ENCODE measurements at places on chromosomes 3 and 15.

DNA sequence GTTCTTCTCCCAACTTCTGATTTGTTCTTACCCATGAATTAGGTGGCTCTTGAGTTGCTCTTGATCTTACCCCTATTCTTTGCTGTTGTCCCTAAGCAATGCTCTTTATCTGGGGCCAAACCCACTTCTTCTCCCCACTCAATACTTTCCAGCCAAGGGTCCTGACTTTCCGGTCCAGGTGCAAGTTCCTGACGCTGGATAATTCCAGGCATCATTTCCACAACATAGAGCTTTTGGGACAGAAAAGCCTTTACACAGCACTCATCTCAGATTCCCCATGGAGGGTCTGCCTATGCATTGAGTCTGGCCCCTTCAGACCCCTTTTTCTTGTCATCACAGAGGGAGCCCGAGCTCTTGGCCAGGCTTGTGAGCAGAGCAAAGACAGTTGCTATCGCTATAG is 85.4 kb upstream of the BOC start:
- no peak for DNase-seq

GRCh38 chr3:185457376-185457775 is 41.5 kb downstream of the TMEM41A start:
- DNase-seq, result no peak

DNA sequence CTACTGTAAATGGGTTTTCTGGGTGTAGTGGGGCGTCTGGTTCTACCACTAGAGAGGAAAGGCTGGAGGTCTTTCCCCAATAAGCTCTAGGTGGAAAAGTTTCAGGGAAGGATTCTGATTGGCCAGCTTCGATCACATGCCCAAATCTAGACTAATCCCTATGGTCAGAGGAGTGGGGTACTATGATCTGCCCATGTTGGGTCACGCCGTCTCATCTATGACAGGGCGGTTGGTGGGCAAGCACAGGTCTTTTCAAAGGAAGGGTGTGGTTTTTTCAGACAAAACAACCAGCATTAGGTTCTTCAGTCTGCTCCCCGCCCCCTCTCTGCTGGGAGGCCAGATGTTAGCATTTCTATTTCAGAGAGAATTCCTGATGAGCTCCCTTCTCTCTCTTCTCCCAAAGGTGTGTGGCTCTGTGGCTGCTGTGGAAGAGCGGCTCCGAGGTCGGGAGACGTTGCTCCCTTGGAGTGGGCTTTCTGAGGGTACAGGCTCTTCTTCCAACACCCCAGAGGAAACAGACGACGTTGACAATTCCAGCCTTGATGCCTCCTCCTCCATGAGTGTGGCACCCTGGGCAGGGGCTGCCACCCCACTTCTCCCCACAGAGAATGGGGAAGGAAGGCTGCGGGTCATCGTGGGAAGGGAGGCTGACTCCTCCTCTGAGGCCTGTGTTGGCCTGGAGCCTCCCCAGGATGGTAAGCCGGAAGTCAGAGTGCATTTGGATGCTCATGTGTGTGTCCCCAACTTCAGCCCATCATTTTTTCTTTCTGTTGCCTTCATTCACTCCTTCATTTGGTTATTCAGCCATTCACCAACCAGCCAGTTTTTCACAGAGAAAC is 9.7 kb upstream of the TATDN2 start:
- no peak for DNase-seq

GRCh38 chr3:166554023-166554422 is 716.8 kb upstream of the BCHE start:
- DNase-seq, result no peak

GRCh38 chr3:86416334-86416733 is 574.6 kb downstream of the VGLL3 start:
- DNase-seq, result no peak

GRCh38 chr3:187746059-187746441 is 782 bp upstream of the BCL6 start:
- no peak for DNase-seq

DNA sequence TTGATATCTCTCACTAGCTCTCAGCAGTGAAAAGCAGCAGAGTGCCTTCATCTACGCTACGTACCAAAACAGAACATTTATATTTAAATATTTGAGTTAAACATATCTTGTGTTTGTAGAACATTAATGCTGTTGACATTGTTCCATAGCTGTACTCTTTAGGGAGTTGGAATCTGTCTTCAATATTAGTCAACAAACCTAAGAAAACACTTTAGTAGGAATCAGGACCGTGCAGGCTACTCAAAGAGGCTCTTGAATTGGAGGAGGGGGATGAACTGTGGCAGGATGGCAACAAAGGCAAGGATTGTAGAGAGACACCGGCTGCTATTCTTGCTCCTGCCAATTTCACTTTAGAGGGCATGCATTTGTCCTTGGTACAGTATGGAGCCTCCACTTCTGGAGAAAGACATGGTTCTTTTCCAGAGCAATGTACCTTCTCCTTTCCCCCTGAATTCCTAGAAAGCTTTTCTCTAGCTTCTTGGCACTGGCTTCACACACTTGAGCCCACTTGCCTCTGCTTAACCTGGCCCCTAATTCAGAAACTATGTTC is 265.9 kb downstream of the CD47 start:
- no peak for DNase-seq

DNA sequence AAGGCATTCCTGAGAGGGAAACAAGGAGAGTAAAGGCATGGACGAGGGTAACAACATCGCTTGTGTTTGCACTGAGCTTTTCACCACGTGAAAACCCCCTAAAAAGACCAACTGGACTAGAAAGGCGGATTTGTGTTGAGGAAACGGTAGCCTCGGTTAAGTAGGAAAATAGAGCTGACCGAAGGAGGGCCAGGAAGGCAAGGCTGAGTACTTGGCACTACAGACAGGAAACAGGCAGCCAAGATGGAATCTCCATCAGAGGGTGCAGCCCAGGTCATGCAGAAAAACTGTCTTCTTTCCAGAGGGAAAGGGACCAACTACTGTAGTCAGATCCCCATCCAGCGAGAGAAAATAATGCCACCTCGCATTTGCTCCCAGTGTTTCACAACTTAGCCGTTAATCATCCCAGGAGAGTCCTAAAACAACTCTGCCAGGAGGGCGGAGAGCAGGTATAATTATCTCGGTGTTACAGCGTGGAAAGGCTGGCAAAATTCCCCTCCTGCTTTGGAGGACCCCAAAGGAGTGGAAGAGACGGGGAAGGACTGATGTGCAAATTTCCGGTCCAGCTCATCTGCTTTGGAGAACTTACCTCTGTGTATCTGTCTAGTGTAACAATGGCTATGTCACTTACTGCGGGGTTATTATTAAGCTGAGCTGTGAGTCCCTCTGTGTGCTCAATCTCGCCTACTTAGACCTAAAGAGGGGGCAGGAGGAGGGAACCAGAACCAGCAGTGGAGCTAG is 77.2 kb downstream of the MYO1E start:
- DNase-seq, result no peak

- no peak for DNase-seq
Measured at GRCh38 chr3:113468539-113468938, 27.2 kb upstream of the CFAP44 start.

DNA sequence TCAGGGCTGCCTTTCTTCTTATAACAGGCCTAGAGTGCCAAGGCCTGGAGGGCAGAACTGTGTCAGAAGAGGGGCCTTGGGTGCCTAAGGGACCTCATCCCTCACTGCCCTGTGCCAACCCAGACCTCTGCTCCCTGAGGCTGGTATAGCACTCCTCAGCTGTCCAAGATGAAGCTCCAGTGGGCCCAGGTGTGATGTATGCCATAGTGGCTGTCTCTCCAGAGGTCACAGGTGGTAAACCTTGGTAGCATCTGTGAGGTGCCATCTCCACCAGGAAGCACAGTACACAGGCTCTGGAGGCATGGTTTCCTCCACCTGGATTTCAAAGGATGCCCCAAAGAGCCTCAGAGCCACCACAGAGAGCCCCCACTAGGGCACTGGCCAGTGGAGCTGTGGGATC is 12.3 kb upstream of the KLHL40 start:
- no peak for DNase-seq

- no peak for DNase-seq
Measured at GRCh38 chr3:151999936-152000335, 126.5 kb downstream of the SUCNR1 start.

DNA sequence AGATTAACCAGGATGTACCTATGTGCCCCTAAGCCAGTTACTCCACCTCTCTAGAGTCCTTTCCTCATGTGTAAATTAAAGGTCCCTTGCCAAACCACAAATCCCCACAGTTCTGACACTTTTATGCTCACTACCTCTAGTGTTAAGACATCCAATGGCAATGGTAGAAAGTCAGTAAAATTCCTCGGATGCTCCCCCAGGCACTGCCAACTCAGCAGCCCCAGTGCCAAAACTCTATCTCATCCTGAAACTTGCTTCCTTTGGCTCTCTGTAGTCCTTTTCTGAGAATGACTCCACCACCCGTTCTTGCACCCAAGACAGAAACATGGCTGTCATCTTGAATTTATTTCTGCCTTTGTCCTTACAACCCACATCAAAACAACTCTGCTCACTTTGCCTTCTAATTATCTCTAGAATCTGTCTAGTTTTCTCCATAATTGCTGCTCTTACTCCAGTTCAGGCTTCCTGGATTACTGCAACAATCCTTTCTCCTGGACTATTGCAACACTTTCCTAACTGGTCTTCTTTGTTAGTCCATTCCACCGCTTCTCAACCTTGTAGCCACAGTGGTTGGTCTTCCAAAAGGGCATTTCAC is 41.6 kb downstream of the MB21D2 start:
- DNase-seq, result no peak

DNA sequence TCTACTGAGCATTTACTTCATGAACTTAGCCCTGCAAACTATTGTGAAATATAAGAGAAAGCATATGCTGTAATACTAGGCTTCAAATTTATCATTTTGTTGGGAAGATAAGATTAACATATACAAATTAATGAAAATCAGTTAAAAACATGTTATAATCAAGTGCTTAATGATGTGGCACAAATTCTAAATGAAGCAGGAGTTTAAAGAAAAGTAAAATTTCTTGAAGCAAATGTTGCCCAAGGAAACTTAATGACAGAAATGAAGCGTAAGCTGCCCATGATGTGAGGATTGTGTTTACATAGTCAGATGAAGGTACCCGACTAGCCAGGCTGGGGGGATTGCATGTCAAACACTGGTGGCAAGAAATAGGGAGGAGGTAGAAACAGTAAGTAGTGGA is 103.1 kb upstream of the GAP43 start:
- DNase-seq, result no peak

DNA sequence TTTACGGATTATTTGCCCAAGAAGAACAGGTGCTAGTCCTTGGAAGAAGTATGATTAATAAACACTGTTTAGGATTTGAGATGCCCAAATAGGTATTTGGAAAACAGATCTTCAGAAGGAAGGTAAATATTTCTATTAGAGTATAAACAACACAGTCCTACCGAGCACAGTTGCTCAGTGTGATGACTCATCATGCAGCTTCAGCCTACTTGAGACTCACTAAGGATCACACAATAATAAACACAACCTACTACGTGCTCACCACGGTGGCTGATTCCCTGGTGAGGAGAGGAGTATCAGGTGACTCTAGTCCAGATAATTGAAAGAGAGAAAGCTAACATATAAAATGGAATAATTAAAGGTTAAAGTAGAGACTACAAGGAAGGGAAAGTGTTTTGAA is 72.0 kb downstream of the PDZRN3 start:
- DNase-seq, result peak; percentile 75

- peak; percentile 79 for DNase-seq
Measured at GRCh38 chr3:58217209-58217811, 6.5 kb upstream of the DNASE1L3 start.

DNA sequence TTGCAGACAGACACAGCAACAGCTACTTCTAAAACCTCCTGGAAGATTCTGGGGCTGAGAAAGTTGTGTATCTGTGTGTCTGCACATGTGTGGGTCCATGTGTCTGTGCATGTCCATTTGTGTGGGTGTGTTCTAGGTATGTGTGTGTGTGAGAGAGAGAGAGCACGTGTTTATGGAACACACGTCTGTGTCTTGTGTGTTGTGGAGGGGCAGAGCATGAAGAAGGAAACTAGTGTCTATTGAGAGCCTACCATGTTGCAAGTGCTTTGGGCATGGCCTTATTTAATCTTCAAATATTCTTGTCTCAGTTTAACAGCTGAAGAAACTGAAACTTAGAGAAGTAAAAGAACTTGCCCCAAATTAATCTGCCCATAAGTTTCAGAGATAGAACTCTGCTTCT is 327.5 kb downstream of the UACA start:
- no peak for DNase-seq

DNA sequence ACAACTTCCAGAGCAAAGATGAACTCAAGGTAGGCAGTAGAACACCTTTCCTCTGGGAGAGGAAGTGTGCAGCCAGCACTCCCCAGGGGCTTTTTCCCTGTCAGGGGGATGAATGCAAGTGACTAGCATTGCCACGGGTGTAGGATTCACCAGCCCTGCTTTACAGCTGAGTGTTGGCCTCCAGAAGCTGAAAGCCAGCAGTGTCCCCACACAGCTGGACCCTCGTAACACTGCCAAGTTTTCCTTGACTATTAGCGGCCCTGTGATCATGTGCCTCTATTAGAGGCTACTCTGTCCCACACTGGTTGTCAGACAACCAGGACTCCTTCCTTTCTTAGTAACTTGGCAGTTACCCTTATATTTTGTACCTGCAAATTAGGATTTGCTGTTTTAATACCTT is 104.9 kb upstream of the MANF start:
- DNase-seq, result no peak

DNA sequence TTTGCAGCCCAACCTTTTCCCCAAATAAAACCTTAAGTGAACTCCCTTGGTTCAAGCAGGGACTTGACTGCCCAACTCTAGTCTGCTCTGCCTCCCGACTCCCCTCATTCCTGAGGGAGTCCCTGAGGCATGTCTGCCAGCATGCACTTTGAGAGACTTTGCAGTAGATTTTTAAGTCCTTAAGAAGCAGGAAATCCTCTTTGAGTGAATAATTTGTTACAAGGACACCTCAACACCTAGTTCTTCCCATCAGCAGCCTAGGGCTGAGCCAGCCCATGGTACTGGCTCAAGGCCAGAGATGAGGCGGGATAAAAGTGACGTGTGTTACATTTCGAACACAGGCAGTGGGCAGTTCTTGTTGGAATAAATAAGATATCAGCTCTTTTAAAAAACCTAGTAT is 204.3 kb upstream of the SLC2A2 start:
- DNase-seq, result no peak

DNA sequence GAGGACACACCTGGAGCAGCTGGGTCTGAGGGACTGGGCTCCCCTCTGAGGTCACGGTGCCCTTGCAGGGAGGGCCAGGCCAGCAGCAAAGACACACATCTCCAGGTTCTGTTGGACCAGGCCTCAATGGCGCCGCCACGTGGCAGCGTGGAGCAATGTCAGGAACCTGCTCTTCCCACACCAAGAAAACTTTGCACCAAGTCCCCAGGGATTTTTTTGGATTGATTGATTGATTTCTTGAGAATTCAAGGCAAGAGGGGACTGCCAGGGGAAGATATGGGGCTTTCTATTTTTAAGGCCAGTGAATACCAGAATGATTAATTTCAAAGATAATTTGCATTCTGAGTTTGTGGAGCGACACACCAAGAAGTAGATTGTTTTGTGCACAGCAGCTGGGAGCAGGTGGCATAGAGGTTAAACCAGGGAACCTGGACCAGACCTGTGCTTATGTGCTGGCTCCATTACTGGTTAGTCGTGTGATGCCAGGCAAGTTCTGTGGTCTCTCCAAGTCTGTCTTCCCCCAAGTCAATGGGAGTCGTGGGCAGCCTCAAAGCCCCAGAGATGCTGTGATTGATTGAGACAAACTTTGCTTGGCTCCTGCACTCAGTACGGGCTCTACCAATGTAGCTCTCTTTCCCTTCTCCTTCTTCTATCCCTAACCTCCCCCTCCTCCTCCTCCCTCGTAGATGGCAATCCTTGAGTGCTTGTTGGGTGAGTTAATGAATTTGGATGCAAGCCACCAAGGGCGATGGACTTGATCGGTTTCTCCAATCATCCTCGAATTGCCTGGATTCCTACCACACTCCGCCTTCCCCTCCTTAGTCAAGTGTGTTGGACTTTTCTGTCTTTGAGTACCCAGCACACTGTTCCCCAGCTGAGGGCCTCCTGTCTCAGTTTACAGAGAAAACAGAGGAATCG is 96.2 kb upstream of the TRPM1 start:
- peak; percentile 53 for DNase-seq
